ENCODE measurements at places on chromosomes 1 and 21.

DNA sequence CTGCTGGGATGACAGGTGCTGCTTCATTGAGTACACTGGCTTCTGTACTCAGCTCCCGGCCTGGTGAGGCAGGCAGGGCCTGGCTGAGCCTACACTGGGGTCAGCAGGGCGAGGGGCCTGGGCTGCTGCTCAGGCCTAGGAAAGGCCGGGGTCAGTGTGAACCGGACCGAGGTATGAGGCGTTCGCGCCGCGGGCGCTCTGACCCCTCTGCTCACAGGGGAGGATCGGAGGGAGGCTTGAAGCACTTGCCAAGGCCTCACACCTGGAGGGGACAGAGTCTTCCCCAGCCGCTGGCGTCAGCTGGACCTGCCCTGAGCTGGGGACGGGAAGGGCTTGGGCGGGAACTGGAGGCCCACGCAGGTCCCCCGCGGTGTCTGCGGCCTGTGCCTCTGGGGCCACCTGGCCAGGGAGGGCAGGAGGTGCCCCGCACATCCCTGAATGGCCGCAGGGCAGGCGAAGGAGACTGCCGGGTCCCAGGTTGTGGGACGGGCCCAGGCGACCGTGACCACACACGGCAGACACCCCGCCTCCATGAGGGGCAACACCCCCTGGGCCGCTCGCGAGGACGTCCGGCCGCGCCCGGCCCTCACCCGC lies 466 bp downstream of the PEX10 start:
- no peak for DNase-seq

- no peak for DNase-seq
Observed at GRCh38 chr21:45546636-45547544, 4.7 kb upstream of the SLC19A1 start.

DNA sequence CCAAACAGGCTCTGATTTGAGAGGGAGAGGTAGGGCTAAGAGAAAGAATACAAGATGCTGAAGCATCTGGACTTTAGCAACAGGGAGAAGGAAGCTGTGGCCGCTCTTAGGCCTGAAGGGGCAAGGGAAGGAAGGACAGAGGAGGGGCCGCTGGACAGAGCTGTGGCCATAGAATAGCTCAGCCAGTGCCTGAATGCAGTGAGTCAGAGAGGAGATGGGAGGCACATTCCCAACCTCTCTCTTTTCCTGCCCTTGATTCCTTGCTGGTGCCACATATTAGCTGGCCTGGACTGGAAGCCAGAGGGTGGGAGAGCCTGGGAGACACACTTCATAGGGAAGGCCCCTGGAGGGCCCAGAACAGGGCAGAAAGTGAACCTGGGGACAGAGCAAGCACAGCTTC lies 83.4 kb upstream of the POU3F1 start:
- DNase-seq = no peak

- DNase-seq = peak; percentile 85
Observed at GRCh38 chr1:44721485-44722361, 9.2 kb downstream of the RNU5D-1 start.

- no peak for DNase-seq
Observed at GRCh38 chr1:29859126-29859525, 622.8 kb downstream of the PTPRU start.

GRCh38 chr1:219419065-219419464 lies 193.8 kb downstream of the ZC3H11B start:
- no peak for DNase-seq

GRCh38 chr1:116997636-116998035 lies 3.9 kb upstream of the CD101 start:
- DNase-seq = no peak

DNA sequence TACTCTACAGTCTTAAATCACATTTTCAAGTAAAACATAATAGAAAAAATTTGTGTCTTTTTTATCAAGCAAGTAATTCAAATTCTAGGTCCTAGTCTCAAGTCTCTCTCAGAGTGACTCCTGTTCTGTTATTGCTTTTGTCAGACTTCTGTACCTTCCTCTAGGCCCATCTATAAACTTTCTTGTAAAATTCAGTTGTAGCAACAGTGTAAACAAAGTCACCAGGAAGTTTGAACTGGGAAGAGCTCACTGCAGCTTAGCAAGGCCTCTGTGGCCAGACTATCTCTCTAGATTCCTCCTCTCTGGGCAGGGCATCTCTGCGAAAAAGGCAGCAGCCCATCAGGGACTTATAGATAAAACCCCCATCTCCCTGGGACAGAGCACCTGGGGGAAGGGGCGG lies 13.5 kb upstream of the ZNF678 start:
- DNase-seq = no peak
